ENCODE measurements at places on chromosomes 2 and 18.

DNA sequence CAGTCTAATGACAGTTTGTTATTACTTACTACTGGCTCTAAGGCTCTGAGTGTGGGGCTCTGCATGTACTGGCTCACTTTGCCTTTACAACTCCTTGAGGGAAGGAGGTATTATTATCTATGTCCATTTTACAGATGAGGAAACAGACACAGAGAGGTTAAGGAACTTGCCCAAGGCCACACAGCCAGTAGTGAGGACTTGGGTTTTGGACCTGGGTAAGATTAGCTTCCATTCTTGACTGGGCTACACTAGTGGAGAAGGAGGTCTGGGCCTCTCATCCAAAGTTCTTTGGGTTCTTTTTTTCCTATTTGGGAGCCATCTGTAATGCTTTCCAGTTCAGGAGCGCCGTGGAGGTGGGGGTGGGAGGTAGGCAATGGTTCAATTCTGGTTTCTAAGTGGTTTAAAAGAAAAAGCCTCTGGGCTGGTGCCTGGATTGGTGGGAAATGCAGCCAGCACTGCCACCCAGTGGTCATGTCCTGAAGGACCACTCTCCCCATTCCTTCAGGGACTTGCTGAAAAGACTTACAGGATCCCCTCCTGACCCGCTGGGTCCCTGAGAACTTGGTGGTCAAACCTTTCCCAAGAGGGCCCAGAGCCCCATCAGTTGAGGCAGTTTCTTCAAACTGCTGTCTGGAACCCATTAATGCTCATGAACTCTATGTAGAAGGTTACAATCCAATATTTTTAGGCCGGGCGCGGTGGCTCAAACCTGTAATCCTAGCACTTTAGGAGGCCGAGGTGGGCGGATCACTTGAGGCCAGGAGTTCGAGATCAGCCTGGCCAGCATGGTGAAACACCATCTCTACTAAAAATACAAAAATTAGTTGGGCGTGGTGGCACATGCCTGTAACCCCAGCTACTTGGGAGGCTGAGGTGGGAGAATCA is 38.6 kb upstream of the NOTO start:
- no peak overlapping the region for H3K4me3 ChIP-seq
- no peak overlapping the region for H3K27ac ChIP-seq
- DNase-seq = peak; percentile 37

DNA sequence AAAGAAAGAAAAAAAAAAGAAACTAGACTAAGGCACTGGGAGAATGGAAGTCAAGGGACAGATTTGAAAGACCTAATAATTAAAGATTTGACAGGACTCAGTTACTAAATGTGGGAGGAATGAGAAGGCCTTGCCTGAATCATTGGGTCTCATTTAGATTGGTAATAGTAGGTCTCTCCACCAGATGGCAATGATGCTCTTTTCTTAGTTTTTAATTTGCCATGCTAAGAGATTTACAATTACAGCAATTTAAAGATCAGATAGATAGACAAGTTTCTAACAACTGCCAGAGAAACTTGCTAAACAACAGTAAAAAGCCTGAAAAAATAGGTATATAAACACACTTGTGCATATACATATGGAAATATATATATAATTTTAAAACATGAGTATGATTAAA is 153.0 kb downstream of the TMEM247 start:
- no peak overlapping the region for H3K4me3 ChIP-seq
- no peaks in the 10 kb centered on the region for H3K36me3 ChIP-seq
- no peaks in the 10 kb centered on the region for H3K27me3 ChIP-seq
- DNase-seq = no peak

DNA sequence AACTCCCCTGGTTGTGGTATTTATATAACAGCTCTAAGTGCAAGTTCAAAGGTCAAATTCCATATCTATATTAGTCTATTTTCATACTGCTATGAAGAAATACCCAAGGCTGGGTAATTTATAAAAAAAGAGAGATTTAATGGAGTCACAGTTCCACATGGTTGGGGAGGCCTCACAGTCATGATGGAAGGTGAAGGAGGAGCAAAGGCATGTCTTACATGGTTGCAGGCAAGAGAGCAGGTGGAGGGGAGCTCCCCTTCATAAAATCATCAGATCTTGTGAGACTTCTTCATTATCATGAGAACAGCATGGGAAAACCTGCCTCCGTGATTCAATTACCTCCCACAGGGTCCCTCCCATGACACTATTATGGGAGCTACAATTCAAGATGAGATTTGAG is 179.6 kb upstream of the FBXO11 start:
- no peak overlapping the region for H3K27ac ChIP-seq
- no peaks in the 10 kb centered on the region for H3K36me3 ChIP-seq
- H3K4me1 ChIP-seq = no peaks in the 10 kb centered on the region
- no peak overlapping the region for H3K4me3 ChIP-seq
- DNase-seq = no peak

- H3K27me3 ChIP-seq = no peaks in the 10 kb centered on the region
- DNase-seq = no peak
- H3K27ac ChIP-seq = no peak overlapping the region
- H3K36me3 ChIP-seq = no peaks in the 10 kb centered on the region
- H3K4me3 ChIP-seq = no peak overlapping the region
These were observed 56.7 kb upstream of the EPB41L3 start for GRCh38 chr18:5600378-5601071.

DNA sequence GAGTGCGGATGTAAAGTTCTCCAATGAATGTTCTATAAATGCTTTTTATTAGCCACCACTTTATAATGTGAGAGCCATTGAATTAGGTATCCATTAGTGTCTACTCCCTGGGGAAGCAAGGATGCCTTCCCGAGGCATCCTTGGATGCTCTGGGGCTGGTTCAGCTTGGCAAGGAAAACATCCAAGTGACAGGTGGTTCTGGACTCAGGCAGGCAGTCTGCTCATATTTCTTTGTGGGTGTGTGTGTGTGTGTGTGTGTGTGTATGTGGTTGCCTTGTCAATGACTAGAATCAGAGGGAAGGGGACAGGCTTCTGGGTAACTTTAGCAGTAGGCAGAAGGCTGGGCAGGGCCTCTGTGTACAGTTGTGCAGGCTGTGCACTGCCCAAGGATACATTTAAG is 149.2 kb downstream of the TSN start:
- no peaks in the 10 kb centered on the region for H3K27me3 ChIP-seq
- H3K4me3 ChIP-seq = no peak overlapping the region
- no peaks in the 10 kb centered on the region for H3K4me1 ChIP-seq
- no peak for DNase-seq

DNA sequence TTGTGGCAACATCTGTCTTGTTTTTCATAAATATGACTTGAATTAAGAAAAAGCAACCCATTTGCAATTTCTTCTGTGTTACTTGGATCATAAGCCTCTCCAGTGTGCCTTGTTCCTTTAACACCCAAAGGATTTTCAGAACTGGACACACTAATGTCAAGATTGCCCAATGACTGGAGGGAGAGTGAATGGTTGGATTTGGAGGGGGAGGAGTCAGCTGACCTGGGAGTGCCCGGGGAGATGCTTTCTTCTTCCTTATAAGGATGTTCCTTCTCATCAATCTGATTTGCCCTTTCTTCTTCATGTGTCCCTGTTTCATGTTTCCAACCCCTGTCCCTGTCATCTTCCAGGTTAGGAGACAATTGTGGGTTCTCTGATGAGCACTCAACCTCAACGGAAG is 48.8 kb downstream of the ALPK2 start:
- no peak for DNase-seq
- H3K27me3 ChIP-seq = peaks cover 17% of the 10 kb centered on the region
- H3K36me3 ChIP-seq = no peaks in the 10 kb centered on the region
- H3K27ac ChIP-seq = no peak overlapping the region

- H3K27me3 ChIP-seq = no peaks in the 10 kb centered on the region
- DNase-seq = no peak
- H3K4me1 ChIP-seq = peaks cover 38% of the 10 kb centered on the region
- no peaks in the 10 kb centered on the region for H3K36me3 ChIP-seq
- peak overlapping the region; percentile 55 for H3K27ac ChIP-seq
These were observed 2.1 kb upstream of the KHK start for GRCh38 chr2:27084297-27085061.

- peaks cover 13% of the 10 kb centered on the region for H3K27me3 ChIP-seq
- H3K36me3 ChIP-seq = no peaks in the 10 kb centered on the region
- no peak overlapping the region for H3K27ac ChIP-seq
- no peaks in the 10 kb centered on the region for H3K4me1 ChIP-seq
- DNase-seq = no peak
These were observed 49.1 kb downstream of the KIAA2012 start for GRCh38 chr2:202122163-202122540.

- no peaks in the 10 kb centered on the region for H3K4me1 ChIP-seq
- H3K36me3 ChIP-seq = no peaks in the 10 kb centered on the region
- no peak overlapping the region for H3K27ac ChIP-seq
- no peak overlapping the region for H3K4me3 ChIP-seq
- H3K27me3 ChIP-seq = no peaks in the 10 kb centered on the region
These were observed 78.5 kb upstream of the SNTG2 start for GRCh38 chr2:871926-872680.

GRCh38 chr18:46398625-46399024 is 258.4 kb downstream of the LOXHD1 start:
- H3K36me3 ChIP-seq = peaks cover 2% of the 10 kb centered on the region
- H3K4me1 ChIP-seq = peaks cover 4% of the 10 kb centered on the region
- H3K4me3 ChIP-seq = no peak overlapping the region
- DNase-seq = no peak
- H3K27ac ChIP-seq = no peak overlapping the region

- peaks cover 2% of the 10 kb centered on the region for H3K36me3 ChIP-seq
- H3K4me1 ChIP-seq = peaks cover 14% of the 10 kb centered on the region
- no peak within 1 kb of the TSS for H3K27ac ChIP-seq
- peaks cover 40% of the 10 kb centered on the region for H3K27me3 ChIP-seq
- no peak for DNase-seq
These were observed at the start of gene KCNG2 for GRCh38 chr18:79797518-79798345. Gene KCNG2, plus strand, starts transcription at chr18:79797938. Its CDS starts 65,730 bp downstream, at chr18:79863668.

DNA sequence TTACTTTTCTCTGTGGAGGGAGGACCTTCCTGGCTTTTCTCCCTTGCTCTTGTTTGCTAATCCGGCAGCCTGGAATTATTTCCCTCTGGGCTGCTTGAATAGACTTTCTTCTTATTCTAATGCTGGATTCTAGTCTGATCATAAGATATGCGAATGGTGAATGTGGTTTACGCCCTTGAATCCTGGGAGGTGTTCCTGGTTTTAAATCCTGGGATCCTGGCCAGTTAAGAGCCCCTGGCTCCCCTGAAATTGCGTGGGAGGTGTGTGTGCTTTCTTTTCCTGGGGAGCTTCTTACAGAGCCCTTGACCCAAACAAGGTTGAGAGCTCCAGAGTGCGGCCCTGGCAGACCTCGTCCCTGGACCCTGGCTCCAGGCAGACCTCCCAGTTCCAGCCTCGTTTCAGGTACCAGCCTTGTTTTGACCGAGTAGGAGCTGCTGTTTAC is 2.8 kb downstream of the SH3BP4 start:
- no peak overlapping the region for H3K27ac ChIP-seq
- H3K36me3 ChIP-seq = no peaks in the 10 kb centered on the region
- H3K4me1 ChIP-seq = no peaks in the 10 kb centered on the region
- peaks cover 50% of the 10 kb centered on the region for H3K27me3 ChIP-seq

GRCh38 chr2:188577231-188577630 is 285.6 kb downstream of the GULP1 start:
- no peak for DNase-seq
- no peak overlapping the region for H3K27ac ChIP-seq
- peaks cover 1% of the 10 kb centered on the region for H3K27me3 ChIP-seq
- no peaks in the 10 kb centered on the region for H3K36me3 ChIP-seq

- no peak for DNase-seq
- no peak overlapping the region for H3K4me3 ChIP-seq
- H3K27me3 ChIP-seq = no peaks in the 10 kb centered on the region
These were observed 126.8 kb upstream of the ST6GAL2 start for GRCh38 chr2:107012714-107013306.

- peaks cover 55% of the 10 kb centered on the region for H3K4me1 ChIP-seq
- no peak for DNase-seq
These were observed 2.0 kb downstream of the SUPT7L start for GRCh38 chr2:27661371-27661770.

- H3K4me1 ChIP-seq = no peaks in the 10 kb centered on the region
- H3K27me3 ChIP-seq = no peaks in the 10 kb centered on the region
- DNase-seq = no peak
- H3K36me3 ChIP-seq = peaks cover 3% of the 10 kb centered on the region
- no peak overlapping the region for H3K27ac ChIP-seq
These were observed 90.6 kb upstream of the ANKRD30BL start for GRCh38 chr2:132252191-132252893.

DNA sequence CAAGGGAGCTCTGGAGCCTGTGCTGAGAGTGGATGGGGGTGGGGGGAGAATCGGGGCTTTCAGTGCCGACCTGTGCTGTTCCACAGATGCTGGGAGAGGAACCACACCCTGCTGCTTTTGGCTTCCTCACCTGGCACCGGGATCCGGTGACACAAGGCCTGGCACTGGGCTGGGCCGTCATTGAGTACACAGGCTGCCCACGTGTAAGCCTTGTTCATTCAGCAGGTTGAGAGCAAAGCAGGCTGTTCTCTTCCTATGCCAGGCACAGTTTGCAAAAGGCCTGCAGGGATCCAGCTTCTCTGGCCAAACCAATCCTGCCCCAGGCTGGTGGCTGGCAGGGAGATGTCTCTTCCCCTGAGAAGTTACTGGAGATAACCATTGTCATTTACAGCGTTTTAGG is 17.1 kb downstream of the TRIB2 start:
- no peak overlapping the region for H3K27ac ChIP-seq
- no peak overlapping the region for H3K4me3 ChIP-seq
- H3K36me3 ChIP-seq = peaks cover 38% of the 10 kb centered on the region
- H3K27me3 ChIP-seq = no peaks in the 10 kb centered on the region

GRCh38 chr18:45634454-45634853 is 19.2 kb downstream of the SLC14A2 start:
- H3K27ac ChIP-seq = no peak overlapping the region
- no peaks in the 10 kb centered on the region for H3K36me3 ChIP-seq
- H3K4me1 ChIP-seq = no peaks in the 10 kb centered on the region
